ENCODE measurements at places on chromosomes 12 and 14.

DNA sequence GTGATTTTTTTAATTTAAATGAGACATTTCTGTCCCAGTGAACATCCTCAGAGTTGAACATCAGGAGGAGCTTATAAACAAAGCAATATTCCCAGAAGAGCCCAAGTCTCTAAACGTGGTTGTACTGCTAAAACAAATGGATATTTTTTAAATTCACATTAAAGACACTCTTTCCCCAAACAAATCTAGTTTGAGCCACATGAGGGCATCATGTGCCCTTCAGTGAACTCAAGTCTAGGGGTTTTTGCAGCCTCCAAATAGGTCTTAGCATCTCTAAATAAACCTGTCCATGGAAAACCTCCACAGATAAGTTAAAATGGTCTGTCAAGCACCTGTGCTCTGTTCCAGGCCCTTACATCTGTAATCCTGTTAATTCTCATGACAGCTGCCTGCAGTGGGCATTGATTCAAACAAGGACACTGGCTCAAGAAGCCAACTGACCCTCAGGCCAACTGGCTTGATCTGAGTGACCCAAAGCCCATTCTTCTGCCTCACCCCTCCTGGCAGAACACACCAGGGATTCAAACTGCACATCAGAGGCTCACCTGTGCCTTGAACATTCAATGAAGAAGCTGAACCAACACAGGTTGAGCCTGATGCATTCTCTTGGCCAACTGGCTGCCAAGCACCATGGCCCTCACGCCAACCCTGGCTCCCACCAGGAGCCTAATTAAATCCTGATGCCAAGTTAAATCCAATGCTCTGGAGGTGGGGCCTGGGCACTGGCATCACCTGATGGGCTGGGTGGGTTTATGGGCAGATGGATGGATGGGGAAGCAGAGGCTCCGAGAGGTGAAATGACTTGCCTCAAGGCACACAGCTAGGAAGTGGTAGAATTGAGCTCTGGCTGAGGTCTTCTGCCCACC, 8.6 kb downstream of the ISCU start:
- DNase-seq: no peak

GRCh38 chr12:80161612-80162011, 62.3 kb downstream of the OTOGL start:
- DNase-seq: no peak

DNA sequence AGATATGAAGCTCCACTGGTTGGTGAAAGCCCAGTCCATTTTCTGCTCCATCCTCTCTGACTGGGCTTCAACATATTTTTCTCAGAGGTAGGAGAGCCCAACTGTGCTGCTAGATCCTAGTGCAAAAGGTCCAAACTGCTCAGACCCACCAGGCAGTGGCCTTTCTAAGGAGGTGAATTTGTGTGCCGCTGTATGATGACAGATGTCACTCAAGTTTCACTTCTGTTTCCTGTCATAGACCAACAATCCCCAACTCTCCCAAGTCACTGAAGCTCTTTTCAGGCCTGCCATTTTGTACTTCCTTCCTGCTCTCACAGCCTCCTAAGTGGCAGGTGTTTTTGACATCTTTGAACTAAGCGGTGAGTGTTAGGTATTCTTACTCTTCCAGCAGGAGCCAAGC, 16.4 kb upstream of the RNASE4 start:
- no peak for DNase-seq

GRCh38 chr14:102223682-102224081, 81.3 kb downstream of the MOK start:
- no peak for DNase-seq

GRCh38 chr14:65470404-65470880, 57.9 kb downstream of the FUT8 start:
- DNase-seq: no peak

GRCh38 chr12:65663648-65664047, 160.6 kb upstream of the HMGA2 start:
- no peak for DNase-seq

- DNase-seq: no peak
Observed at GRCh38 chr12:6573001-6573400, 4.9 kb upstream of the NOP2 start.

GRCh38 chr14:91750634-91751198, 18.8 kb upstream of the CATSPERB start:
- DNase-seq: no peak

GRCh38 chr12:28331130-28331529, 140.9 kb downstream of the CCDC91 start:
- DNase-seq: no peak

DNA sequence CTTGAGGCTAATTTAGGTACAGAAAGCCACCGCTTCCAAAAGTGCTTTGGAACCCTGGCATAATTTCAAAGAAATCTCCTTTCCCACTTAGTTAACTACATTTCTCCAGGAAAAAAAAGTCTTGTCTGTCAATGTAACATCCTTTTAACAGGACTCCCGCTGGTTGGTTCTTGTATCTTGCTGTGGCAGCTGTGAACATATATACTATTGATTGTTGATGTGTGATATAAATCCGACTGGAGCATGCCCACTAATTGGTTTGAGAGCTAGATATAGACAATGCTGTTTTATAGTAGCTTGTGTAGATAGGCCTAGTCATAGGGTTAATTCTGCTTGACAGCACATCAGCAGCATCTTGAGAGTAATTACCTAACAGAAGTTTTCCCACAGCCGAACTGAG, 89.6 kb downstream of the MSRB3 start:
- no peak for DNase-seq

Data from activated gamma-delta T cell treated with anti-CD3 and anti-CD28 coated beads, Interleukin-2, amount 50 U/mL, for 16 hours (primary cell).